ENCODE measurements at places on chromosomes 2 and 18.
A peak's percentile ranks its signal among the peaks of the same experiment; 100 is the strongest.

DNA sequence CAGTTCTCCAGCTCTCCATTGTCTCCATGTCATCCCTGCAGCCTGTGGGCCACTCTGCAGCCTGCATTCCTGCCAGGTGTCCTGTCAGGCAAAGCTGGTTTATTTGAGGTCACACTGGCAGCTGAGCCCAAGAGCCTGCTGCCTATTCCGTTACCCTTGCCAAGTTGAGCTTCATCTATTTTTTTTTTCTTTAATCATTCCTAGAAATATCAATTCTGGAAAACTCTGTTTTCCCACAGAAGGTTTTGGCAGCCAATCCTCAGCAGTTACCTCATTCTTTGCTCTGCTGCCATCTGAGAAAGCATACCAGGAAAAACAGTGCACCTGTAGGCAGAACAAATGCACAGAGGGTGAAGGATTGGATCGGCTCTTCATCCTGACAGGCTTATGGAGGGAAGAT, 411.0 kb upstream of the ACVR2A start:
- DNase-seq, result peak; percentile 86

GRCh38 chr2:9232886-9233285, 26.3 kb downstream of the ASAP2 start:
- no peak for DNase-seq

- no peak for DNase-seq
Observed at GRCh38 chr2:223464071-223464470, 138.1 kb downstream of the SCG2 start.

- DNase-seq, result no peak
Observed at GRCh38 chr2:1248187-1248586, 165.1 kb upstream of the TPO start.

DNA sequence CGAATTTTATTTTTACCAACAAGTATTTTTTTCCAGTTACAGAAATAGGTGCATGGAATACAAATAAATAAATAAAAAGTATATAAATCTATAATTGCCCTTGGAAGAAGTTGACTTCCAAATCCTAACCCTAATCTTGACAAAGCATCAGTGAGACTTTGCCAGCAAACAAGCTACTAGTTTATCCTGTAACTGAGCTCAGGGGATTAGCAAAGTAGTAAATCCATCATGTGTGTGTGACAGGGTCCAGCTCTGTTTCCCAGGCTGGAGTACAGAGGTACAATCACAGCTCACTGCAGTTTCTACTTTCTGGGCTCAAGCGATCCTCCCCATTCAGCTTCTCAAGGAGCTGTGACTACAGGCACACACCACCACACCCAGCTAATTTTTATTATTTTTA, 948.0 kb upstream of the CNTNAP5 start:
- DNase-seq, result no peak

GRCh38 chr2:124959581-124959980, 934.5 kb downstream of the CNTNAP5 start:
- DNase-seq, result no peak

DNA sequence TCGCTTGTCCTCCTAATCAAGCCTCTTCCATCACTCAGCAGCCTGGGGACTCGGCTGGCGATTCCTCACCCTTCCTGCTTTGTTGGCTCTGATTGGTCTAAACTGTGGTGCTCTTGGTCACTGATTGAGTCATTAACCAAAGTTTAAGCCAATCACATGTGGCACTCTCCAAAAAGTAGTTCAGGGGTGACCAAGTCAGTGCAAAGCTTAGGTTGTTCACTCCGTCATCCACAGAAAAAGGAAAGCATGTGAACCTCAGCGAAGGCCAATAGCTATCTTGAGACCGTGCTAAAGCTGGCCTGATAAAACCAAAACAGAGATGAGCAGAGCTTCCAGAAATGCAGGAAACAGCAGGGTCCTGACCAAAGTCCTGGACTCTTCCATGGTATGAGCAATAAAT, 4.9 kb downstream of the ALPK2 start:
- no peak for DNase-seq

DNA sequence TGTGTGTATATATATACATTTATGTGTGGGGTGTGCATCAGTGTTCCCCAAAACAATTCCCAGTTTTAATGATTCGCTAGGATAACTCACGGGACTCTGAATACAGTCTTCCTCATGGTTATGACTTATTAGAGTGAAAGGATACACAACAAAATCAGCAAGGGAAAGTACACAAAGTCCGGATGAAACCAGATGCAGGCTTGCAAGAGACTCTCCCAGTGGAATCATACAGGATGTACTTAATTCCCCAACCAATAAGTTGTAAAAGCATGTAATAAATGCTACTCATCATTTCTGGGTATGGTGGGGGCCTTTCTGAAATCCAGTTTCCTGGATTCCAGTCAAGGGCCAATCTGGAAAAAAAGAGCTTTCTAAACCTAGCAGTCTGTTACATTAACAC, 654.1 kb upstream of the SYT4 start:
- no peak for DNase-seq

Data from cerebellar cortex (tissue), 1 donor.